BJ (cell line): ENCODE measurements at places on chromosomes 3 and 15.

DNA sequence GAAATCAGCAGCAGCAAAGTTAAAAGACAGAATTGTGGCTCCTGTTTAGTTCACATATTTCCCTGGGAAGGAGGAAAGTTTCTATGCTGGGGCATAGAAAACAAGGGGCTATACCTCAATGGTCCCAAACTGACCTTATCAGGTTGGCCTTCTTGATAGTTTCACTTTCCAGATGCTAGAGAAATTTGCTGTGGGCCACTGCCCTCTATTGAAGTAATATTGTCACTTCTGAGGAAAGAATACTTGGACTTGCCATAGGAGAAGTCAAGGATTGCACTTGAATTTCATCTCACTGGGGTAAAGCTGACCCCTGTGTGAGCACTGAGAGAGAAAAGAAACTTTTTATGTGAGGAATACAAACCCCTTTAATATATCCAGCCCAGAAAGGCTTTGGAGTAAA lies 49.3 kb upstream of the XCR1 start:
- DNase-seq: no peak

GRCh38 chr15:79942741-79943481 lies 28.1 kb downstream of the BCL2A1 start:
- no peak for DNase-seq

GRCh38 chr3:73271-73670 lies 123.3 kb upstream of the CHL1 start:
- no peak for DNase-seq

GRCh38 chr15:63439536-63440264 lies 58.1 kb upstream of the CA12 start:
- no peak for DNase-seq
